Left colon (tissue), 2 donors: ENCODE measurements at places on chromosomes 2 and 18.

GRCh38 chr2:214781226-214781625 is 28.3 kb downstream of the BARD1 start:
- no peak for DNase-seq

DNA sequence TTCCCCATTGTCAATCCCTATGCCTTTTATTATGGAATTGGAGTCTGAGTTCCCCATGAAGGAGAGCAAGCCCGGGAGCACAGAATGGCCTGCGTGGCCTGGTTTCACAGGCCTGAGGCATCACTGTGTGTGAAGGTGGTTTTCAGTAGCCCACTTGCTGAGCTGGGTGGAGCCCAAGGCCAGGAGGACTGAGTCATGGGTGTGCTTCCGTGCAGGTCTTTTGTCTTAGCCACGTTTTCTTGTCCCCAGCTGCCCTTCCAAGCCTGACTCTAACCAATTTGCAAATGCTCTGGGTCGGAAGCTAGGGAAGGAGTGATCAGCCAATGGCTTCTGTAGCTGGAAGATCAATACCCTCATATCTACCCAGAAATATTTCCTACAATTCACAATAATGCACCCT is 119.2 kb downstream of the MAPK4 start:
- no peak for DNase-seq

DNA sequence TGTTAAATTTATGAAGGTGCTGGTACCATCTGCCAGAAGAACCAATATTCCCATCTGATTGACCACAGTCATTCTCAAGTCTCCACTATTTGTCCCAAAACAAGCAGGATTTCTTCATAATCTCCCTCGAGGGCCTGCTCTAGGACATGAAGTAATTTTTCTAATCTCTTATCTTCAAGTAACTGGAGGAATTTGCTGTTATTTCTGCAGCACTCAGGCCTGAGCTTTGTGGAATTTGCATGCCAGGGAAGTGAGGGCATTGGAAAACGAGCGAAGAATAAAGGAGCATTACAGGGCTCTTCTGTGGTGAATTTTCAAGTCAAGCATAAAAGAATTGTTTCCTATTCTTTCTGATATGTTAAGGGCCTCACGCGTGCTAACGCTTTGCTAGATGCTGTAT is 161.2 kb upstream of the EPAS1 start:
- DNase-seq = no peak

DNA sequence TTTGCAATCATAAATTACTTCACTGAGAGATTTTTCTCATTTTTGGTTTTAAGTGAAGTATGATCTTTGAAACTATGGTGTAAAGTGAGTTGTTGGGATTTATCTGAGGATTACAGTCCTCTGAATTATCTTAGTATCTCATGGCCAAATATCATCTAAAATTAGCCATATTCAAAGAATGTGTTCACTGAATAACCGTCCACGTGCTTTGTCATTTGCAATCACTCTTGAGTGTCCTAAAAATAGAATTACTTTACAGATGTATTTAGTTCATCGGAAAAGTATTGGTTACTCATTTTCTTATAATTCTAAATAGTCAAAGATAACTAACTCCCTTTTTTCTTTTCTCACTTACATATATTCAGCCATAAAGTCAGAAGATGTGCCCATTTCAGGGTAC is 141.2 kb downstream of the RTN4 start:
- no peak for DNase-seq

GRCh38 chr2:48479915-48480314 is 50.0 kb upstream of the STON1 start:
- no peak for DNase-seq

GRCh38 chr18:195651-196050 is 37.3 kb downstream of the USP14 start:
- no peak for DNase-seq

- DNase-seq = peak; percentile 27
Measured at GRCh38 chr2:189685540-189686229, 11.2 kb downstream of the ANKAR start.

DNA sequence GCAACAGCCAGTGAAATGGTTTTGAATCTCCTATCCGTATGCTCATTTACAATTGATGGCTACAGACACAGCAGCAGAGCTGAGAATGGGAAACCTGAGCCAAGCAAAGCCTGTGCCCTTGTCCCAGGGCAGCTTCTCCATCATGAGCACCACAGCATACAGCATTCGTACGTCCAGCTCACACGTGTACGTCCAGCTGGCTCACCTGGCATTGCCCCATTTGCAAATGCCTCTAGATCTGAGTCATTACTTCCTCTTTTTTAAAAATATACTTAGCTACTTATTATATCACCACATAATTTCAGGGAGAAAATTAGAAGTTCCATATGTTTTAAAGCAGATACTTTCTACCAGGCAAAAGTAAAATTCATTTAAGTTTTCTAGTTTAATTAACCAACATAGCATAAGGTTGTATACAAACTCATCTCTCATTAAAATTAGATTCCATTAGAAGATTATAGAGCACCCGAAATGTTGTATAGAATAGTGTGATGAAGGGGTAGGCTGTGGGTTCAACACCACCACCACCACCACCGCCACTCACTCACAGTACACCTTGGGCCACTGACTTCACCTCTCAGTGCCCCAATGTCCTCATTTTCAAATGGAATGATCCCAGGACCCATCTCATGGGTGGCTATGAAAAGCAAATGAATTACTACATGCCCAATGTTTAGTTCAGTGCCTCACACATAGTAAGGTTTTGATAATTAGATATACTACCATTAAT is 31.4 kb upstream of the TMEM177 start:
- DNase-seq = no peak

DNA sequence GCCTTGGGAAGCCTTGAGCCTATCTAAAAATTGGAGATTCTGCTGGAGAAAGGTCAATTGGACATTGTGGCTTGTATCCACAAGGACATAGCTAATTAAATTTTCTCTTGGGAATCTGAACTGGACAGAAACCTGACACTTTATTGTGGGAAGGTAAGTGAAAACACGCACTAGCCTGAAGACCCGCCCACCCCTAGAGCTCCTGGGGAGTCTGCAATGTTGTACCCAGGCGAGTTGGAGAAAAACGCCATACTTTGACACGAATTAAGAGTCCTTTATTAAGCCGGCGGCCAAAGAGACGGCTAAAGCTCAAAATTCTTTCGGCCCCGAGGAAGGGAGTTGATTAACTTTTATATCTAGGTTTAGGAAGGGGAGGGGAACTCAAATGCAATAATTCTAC is 1.2 kb upstream of the ZNF892 start:
- no peak for DNase-seq

GRCh38 chr2:53067056-53067455 is 700.5 kb upstream of the CHAC2 start:
- no peak for DNase-seq

- no peak for DNase-seq
Measured at GRCh38 chr18:37161491-37161890, 332.6 kb downstream of the KIAA1328 start.

DNA sequence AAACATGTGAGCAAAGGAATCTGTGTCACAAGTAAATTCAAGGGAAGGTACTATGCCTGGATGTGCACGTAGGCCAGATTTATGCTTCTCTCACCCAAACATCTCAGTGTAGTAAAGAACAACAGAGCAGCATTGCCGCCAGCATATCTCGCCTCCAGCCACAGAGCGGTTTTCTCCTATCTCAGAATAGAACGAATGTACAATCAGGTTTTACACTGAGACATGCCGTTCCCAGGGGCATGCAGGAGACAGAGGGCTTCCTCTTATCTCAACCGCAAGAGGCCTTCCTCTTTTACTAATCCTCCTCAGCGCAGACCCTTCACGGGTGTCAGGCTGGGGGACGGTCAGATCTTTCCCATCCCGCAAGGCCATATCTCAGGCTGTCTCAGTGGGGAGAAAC is 175.3 kb downstream of the RPIA start:
- DNase-seq = no peak

DNA sequence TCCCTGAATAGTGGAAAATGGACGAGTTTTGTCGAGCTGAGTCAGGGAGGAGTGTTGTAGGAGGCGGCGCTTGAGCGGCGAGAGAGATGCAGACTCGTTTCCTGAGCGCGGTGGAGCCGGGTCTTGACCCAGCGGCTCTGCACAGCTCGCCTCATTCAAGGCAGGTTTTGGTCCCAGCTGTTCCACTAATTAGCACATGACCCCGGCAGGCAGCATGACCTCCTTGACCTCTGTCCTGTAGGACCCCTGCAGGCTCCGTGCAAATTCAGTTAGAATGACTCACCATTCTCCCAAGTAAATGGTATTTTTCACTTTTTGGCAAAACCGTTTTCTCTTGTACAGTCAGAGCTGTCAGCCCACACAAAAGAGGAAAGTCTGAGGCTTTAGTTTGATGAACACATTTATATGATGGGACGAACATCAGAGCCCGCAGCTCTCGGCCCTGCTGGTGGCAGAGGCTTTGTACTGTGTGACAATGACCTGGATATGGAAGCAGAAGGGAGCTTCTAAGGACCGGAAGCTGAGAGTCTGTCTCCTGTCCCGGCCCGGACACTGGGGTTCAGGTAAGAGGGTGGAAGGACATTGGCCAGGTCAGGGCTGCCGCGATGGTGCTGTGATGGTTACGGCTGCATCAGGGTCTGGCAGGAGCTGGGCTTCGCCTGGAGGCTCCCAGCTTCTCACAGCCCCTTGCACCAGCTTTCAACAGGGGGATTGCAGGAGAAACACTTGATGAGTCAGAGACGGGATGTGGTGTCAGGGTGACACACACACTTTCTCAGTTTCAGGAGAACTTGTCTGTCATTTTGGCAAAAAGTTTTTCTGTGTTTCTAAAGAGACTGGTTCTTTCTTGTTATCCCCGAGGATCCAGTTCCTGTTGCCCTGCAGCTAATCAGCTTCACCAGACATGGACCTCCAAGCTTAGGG is 29.9 kb upstream of the ALKAL2 start:
- DNase-seq = no peak

DNA sequence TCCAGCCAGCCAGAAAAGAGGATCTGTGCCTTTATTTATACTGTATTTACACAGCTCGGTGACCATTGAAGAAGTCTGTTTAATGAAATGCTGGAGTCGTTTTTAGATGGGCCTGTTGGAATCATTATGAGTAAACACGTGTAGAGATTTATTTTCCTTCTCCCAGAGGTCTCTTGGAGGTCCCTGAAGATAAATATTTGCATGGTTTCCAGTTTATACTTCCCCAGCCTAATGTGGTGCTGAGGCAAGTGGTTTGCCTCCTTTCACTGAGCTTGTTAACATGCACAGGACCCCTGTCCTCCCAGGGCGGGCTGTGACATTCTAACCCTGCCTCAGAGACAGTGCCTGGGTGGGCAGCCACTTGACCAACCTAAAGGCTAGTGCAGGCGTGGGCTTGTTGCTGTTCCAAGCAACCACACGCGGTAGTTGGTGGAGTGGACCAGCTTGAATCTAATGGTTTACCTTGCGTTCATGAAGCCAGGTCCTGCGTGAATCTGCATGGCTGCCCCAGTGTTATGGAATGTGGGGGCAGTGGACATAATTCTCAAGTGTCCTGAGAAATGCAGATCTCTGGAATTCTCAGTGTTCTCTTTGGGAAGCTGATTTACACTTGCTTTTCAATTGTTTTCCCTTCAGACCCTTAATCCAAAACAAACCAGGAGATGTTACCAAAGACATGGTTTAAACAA is 130.2 kb upstream of the DLX2 start:
- DNase-seq = no peak
